ENCODE measurements at places on chromosomes 2 and 18.

GRCh38 chr2:203582468-203582867, 47.4 kb upstream of the RAPH1 start:
- DNase-seq: no peak

- no peak for DNase-seq
Measured at GRCh38 chr18:33184175-33184574, 256.3 kb downstream of the CCDC178 start.

DNA sequence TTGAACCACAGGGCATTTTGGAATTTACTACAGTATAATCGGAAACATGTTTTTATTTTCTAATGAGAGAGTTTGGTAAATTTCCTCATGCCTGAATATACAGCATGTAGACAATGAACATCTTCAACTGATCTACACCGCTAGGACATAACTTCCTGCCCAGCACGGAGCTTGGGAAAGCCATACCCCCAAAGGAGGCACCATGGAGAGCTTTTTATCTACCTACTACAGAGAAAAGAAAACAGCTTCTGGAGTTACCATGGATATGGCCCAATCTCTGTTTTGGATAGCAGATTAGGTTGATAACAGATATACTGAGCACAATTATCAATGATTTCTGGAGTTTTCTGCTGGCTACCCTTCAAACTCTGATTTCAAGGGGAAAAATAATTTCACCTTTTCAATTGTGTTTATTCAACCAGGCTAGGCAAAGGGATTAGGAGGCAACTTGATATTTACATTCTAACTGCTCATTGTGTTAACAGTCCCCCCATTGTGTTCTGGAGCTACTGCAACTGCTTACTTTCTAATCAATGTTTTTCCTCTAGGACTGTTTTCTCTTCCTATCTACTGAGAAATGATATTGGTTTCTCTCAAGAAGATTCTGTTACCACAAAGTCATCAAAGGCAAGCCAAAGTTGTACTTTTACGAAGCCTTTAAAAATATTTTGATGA, 123.0 kb upstream of the ARHGAP28 start:
- DNase-seq: no peak

DNA sequence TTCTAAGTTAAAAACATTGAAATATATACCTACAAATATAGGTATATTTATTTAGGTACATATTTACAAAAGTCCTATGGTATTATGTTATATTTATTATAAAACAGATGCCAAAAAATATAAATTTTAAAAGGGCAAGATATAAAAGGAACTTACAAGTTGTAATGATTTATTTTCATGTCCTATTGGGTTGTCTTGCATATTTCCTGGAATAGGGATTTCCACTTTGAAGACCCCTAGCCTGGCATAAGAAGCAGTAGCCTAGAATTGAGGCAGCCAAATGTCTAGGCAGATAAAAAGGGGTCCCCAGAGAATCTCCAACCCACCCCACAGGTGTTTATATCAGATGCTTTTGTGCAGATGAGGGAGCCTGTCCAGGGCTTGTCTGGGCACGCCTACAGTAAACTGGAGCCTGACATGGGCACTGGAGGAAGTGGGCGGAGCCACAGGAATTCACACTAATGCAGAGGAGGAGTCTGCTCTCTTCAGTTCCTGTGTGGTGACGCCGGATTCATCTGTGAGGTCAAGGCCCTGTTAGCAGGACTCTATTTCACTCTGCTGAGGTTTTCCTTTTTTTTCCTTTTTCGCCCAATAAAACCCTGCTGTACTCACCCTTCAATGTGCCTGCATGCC, 1088.9 kb upstream of the PIK3C3 start:
- no peak for DNase-seq

DNA sequence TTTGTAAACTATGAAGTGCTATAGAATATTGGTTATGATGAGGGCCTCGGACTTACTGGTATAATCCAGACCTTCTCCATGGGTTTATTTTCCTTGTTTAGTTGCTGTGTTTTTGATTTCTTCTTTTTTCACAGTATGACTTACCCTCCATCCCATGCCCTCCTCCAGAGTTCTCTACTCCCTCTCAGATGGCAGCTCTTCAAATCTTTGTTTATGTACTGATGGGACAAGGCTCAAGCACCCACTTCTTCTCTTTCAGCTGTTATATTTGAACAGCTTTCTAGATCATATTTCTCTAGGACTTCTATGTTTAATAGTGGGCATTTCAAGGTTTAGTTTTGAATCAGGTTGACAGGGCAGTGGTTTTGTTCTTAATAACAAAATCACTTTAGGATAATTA, 43.9 kb downstream of the CLIP4 start:
- DNase-seq: no peak

GRCh38 chr18:12766986-12767433, 64.2 kb downstream of the PSMG2 start:
- DNase-seq: no peak

DNA sequence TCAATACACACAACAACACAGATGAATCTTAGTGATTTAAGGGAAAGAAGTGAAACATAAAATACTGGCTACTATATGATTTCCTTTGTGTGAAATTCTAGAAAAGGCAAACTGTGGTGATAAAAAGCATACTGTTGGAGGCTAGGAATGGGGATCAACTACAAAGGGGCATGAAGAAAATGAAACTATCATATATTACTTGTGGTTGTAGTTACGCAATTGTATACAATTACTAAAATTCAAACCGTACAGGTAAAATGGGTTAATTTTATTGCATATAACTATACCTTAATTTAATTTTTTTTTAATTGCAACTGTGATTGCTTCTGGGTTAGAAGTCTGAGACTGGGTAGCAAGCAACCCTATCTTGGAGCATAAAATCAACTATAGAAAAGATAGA, 41.7 kb upstream of the ABI2 start:
- no peak for DNase-seq

DNA sequence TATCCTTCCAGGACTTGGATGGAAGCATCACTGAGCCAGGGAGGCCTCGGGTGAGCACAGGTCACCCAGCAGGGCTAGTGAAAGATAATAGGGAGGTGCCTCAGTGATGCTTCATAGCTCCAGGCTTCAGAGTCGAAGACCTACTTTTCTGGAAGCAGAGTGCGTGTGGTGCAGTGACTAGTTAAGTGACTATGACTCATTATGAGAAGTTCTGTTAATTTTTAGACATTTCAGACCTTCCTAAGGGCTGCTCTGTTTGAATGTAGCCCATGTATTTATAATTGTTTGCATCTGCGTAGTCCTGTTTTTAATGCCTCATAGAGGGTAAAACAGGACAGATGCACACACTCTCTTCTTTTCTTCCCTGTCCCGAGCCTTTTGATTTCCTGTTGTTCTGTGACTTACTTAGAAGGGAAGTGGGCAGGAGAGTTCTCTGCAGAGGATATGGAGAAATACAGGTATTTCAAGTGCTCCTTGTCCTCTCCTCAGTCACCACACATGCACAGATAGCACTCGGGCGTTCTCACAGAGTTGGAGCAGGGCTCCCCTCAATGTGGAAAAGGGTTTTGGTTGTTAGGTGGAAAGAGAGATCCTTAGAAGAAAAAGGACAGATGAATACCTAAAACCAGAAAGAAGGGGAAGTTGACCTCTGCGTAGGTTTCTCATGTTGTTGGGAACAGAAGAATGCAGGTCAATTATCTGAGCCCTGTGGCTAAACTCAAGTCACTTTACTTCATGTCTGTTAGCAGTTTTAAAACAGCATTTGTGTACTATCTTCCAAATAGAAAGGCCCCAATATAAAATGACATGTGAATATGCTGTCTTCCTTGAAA, 34.7 kb downstream of the RALB start:
- DNase-seq: no peak
